ENCODE measurements at places on chromosomes 5 and 9.

GRCh38 chr5:157528036-157528632, 47.4 kb downstream of the ADAM19 start:
- no peak for DNase-seq

DNA sequence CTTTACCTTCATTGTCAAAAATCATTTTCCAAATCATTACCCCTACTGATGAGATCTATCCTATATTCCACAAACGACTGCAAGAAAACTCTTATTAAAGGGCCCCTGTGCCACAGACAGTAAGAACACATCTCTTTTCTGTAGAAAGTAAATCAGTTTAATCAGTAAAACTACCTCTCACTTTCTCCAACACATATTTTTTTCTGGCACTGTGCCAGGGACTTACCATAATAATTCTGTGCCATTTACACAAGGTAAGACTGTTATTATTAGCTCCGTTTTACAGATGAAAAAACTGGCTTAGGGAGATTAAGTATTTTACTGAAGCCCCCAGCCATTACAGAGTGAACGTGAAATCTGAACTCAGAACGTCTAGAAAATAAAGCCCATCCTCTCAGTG, 587.0 kb upstream of the COX7C start:
- no peak for DNase-seq

DNA sequence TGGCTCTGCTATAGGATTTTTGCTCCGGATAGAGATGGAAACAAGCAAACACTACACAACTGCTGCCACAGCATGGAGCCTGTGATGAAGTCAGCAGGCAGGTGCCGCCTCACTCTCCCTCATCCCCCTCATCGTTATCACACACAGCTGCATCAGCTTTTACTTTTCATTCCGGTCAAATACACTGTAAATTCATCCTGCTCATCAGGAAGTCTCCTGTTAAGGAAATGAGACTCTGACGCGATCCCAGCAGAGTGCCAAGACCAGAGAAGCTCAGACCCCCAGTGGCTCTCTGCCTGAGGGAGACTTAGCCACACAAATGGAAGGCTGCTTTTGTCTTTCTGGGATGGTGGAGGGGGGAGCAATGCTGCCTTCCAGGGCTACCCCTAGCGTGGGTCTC, 270.2 kb downstream of the ELAVL2 start:
- DNase-seq = no peak

- DNase-seq = no peak
Measured at GRCh38 chr5:154197801-154198491, 7.4 kb downstream of the GALNT10 start.

DNA sequence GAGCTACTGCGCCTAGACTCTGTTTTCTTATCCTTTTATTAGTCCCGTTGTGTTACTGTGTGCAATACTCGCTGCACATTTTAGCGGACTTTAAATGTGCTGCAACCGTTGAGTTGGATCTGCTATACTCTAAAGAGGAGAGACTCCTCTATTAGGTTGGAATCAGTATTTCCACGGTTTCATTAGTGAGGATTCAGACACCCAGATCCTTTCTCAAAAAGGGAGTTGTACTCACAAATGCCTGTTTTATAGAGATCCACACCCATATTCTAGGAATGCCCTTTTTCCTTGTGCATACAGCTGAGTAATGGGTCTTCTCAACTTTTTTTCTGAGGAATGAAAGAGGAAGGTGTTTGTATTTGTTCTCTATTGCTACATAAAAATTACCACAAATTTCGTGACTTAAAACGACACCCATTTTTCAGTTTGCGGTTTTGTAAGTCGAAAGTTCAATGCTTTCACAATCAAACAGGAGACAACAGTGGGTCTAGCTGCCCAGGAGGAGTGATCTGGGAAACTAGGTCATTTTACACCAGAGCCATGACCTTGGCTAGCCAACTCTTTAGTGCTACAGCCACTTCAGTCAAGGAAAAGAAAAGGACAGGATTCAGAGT, 52.8 kb upstream of the SLC44A1 start:
- no peak for DNase-seq

- no peak for DNase-seq
Measured at GRCh38 chr9:100190339-100190738, 91.3 kb downstream of the INVS start.

- DNase-seq = no peak
Measured at GRCh38 chr5:180804129-180804618, 1.6 kb upstream of the MGAT1 start.

DNA sequence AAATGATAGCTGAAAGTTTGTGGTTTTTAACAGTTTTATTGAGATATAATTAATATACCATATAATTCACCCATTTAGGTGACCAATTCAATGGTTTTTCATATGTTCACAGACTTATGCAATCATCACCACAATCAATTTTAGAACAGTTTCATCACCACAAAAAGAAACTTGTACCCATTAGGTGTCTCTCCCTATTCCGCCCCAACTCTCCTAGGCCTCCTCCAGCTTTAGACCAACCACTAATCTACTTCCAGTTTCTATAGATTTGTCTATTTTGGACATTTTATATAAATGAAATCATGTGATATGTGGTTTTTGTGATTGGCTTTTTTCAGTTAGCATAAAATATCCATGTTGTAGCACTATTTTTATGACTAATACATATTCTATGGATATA, 38.6 kb downstream of the YTHDC2 start:
- DNase-seq = no peak

DNA sequence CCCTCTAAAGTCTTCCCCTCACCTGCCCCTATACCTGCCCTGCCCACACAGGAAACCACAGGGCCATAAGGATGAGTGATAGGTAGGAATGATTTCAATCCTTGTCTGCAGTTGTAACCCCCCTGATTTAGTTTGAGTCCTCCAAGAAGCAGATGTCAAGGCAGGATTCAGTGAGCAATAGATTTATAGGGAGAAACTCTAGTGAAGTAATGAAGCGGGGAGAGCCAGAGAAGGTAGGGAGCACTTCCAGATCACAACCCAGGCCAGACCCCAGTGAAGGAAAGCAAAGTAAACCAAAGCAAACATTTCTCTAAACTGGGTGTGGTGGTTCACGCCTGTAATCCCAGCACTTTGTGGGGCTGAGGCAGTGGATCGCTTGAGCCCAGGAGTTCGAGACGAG, 22.4 kb downstream of the ENC1 start:
- DNase-seq = no peak

DNA sequence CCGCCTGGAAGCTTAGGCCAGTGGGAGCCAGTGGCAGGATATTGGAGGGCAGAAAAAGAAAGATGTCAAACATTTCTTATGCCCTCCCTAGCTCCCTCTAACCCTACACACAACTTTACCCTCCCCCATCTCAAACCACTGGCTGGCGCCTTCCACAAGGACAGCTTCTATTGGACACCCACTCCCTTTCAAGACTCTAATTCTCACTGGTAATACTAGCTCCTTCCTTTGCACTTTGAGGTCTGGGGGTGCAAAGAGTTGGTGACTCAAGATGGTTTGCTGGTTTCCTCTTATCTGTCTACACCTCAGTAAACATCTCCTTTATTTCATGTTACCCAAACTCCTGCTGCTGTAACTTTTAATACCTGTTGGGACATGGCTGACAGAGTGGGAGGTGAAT, 11.6 kb upstream of the ITGA1 start:
- no peak for DNase-seq

DNA sequence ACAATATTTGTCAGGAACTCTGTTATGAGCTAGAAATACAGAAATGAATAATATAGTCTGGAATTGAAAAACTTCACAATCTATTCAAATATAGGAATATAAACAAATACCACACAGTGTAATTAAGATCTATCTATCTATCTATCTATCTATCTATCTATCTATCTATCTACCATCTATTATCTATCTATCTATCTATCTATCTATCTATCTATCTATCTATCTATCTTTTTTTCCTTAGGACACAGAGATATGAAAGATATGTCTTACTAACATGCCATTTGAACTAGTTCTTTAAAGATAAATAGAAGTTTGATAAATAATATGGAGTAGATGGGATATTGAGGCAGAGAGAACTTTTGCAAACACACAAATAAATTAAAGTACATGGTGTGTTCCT, 357.8 kb downstream of the PARP8 start:
- no peak for DNase-seq
